ENCODE measurements at places on chromosomes 4 and X.

DNA sequence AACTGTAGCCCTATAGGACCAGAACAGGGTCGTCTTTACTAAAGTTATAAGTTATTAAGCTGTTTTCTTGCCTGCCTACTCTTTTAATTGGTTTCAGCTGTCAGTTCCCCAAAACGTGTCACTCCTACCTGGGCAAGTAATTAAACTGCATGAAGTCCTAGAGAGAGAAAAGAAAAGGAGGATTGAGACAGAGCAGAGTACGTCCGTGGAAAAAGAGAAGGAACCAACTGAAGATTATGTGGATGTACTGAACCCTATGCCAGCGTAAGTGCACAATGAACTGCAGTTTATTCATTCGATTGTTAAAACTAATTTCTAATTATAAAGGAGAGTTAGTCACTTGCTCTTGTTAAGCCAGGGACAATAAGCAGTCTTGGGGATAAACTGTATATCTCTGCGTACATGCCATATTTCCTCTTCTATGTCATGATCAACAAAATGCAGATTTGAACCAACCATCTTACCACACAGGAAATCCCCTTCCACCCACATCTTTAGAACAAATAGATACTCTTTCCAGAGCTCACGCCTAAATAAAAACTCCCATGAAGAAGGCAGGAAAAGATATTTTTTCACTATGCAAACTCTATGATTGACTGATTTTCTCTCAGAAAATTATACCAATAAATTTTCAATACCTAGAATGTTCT, 22.8 kb downstream of the STAP1 start:
- no peak for DNase-seq

DNA sequence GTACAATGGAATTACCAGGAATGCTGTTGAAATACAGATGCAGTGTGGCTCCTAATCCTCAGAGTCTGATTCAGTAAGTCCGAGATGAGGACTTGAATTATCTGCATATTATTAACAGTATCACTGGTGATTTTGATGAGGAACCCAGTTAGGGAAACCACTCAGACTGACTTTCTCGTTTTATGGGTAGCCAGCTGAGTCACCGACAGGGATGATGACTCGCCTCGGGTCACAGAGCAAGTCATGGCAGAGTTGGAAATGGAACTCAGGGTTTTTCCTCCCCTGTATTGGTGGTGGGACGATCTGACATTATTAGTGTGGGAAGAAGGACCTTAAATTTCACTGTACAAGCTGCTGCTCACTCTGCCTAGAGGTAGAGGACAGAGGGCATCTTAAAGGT, 51.3 kb downstream of the RTL9 start:
- no peak for DNase-seq

- DNase-seq = no peak
These were observed 157.8 kb downstream of the AFF2 start for GRCh38 chrX:148658115-148658730.

DNA sequence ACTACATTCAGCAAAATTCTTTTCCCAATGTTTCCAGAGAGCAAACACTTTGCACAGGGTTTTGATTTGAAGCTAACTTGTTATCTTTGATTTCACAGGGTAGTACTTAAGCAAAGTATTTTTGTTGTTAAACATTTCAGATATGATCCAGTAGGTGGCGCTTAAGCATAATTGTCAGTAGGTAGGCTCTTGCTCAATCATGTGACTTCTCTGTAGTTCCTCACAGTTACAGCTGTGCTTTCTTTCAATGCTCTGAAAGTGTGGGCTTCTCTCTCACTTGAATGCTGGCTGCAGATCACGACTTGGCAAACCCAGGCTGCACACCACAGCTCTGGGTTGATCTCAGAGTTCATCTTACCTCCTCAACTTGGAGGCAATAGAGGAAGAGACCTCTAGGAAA, 1016.5 kb downstream of the SH3BGRL start:
- no peak for DNase-seq

DNA sequence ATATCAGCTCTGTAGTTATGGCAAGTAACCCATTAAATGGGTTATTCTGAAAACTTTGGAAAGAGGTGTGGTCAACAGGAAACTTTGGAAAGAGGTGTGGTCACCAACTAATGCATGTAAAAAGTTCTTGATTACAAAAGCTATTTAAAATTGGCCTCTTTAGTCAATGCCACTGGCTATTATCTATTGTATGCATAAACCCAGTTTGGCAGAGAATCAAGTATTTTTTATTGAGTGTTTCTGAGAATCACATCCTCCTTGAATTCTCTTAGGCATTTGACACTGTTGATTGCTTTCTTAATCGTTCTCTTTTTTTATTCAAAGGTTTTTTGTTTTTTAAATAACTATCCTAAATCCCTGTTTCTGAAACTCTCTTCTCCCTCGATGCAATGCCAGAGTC, 7.5 kb downstream of the P2RY4 start:
- no peak for DNase-seq

DNA sequence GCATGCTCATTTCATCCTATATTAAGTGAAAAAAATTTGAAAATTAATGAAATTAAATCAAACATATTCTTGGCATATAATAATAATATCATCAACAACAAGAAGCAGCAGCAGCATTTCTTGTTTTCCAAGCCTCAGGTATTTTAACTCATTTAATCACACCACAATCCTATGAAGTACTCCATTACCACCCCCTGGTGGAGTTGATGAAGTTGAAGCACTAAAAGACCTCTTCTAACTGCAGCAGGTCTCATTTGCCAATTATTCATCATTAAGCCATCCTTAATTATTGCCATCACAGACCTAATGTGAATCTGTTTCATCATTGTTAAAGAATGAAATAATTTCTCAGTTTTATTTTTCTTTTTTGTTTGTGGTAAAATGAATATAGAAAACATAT, 801.4 kb upstream of the GRID2 start:
- no peak for DNase-seq

DNA sequence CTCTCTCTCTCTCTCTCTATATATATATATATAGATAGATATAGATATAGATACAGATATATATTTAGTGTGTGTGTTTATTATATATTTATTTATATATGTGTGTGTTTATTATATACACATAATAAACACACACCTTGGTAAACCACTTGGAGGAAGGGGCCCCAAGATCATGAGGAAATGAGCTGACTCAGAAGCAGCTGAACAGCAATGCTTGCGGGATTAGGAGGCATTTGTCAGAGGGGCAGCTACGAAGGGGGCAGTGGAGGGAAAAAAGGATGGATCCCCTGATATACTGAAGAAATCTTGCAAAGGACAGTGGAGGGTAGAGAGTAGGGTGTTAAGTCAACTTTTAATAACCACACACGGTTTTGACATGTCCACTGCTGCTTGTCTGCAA, 120.0 kb upstream of the SORBS2 start:
- no peak for DNase-seq

GRCh38 chr4:86092684-86093083, 267.2 kb downstream of the MAPK10 start:
- DNase-seq = no peak

DNA sequence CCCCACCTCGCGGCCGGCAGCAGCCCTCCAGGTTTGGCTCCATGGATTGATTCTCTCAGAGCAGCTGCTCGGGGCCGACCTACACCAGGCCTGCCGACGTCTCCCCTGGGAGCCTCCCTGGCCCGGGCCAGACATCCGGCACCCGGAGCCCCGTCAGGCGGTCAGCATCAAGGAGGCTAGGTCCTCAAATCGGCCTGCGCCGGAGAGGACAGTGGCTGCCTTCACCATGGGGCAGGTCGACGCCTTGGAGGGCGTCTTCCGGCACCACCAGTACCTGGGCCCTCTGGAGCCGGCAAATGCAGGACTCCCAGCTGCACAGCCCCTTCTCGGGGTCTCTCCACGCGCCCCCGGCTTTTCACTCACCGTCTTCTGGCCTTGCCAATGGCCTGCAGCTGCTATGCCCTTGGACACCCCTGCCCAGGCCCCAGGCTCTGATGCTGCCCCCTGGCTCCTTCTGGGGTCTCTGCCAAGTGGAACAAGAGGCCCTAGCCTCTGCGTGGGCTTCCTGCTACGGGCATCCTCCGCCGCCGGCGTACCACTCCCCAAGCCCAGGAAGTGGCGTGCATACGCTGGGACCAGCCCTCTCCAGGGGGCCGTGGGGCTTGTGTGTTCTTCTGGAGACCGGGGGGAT, 341.8 kb downstream of the MAGEB5 start:
- DNase-seq = peak; percentile 50

DNA sequence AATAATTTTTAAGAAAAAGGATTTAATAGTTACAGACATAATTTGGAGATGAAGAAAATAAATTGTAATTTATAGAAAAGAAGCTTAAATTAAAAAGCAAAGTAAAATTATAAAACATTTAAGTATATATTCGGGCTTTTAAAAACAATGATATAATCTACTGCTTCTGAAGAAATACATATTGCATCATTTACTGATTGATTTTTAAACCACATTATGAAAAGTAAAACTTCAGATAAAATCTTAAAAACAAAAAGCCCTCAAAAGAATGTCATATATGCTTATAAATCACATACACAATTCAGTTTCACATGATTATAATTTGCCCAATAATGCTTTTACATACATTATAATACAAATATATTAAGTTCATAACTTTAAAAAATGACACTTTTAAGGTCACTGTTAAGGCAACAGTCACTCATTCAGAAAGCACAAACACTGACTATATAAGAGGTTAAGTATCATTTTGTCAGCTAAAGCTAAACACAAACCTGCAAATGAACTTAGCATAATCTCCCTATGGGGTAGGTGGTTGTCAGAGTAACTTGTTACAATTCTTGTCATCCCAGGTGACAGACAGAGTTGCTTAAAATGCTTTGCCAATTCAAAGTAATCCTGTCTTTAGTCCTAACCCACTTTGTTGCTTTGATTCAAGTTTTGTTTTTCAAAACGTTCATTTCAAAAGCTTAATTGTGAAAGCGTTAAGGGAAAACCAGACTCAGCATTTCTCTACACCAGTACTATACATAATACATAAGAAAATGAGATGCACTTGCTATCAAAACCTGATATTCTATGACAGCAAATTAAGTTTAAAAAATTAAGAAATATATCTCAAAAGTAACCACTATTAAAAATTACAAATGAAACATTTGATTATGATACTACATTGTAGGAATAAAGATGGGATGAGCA, 90.6 kb upstream of the MAB21L2 start:
- no peak for DNase-seq

DNA sequence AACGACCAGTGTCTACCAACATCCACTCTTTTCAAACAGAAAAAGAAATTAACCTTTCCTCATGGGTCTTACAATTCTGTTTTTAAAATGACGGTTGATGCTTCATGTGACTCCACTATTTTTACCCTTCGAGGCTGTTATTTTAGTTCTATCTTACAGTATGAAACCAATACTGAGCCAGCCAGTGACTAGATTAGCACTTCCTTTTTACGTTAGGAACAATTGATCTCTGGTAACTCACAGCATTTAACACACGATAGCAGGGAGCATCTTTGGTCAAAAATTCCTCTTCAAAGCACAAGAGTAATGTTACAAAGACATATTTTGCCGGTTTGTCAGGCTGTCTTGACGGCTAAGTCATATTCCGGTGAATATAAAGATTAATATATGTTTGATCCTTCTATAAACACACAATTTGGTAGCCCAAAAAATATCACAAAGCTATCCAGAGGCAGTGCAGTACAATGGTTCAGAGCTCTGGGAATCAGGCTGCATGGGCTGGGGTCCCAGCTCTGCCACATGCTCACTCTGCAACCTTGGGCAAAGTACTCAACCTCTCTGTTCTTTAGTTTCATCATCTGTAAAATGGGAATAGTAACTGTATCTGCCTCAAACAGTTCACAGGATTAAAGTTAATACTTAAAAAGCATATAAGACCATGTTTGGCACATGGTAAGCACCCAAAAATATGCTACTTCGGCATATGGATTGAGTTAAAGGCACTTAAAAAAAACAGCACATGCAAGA, 62.9 kb upstream of the TXK start:
- DNase-seq = no peak

- no peak for DNase-seq
These were observed 2.2 kb downstream of the LRPAP1 start for GRCh38 chr4:3530051-3530450.

DNA sequence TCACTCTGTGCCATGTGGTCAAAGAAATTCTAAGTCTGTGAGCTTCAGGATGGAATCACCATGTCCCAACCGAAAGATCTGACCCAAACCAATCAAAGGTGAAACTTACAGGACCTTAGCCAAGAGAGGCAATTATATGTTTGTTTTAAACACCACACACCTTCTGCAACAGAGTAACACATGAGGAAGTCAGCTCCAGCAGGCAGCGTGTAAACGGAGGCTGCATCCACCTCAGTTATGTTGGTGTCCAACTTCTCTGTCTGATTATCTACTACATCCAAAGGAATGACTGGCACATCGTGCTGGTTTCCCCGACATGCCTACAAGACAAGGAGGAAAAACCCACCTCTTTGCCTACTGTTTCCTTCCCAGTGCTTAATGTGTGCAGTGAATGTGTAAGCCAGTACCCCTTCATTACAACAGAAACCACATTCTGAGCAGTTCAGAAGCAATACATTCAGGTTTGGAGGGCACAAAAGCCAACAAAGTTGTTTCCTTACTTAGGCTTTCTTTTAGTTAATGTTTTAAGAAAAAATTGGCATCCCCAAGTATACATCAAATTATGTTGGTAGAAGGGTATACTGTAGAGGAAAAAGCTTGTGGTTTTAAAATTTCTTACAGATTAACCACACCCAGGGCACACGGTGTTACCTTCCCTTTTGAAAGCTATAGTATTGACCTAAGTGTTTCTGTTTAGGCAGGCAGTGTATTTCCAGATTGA, 12.4 kb downstream of the CASP6 start:
- DNase-seq = no peak

GRCh38 chr4:53307819-53308780, 57.8 kb downstream of the SCFD2 start:
- no peak for DNase-seq

DNA sequence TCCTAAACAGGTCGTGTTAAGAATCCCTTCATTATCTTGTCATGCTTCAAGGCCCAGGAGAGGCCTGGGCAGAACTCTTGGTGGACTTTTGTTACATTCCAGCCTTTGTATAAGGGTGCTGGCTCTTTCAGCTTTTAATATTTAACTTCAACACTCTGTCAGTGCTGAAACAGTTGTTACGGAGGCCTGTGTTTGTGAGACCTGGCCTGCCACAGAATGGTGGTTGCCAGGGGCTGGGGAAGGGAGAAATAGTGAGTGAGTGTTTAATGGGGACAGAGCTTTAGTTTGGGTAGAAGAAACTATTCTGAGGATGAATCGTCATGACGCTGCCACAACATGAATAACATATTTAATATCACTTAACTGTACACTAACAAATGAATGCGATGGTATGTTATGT, 1027.6 kb upstream of the PRKX start:
- DNase-seq = no peak

DNA sequence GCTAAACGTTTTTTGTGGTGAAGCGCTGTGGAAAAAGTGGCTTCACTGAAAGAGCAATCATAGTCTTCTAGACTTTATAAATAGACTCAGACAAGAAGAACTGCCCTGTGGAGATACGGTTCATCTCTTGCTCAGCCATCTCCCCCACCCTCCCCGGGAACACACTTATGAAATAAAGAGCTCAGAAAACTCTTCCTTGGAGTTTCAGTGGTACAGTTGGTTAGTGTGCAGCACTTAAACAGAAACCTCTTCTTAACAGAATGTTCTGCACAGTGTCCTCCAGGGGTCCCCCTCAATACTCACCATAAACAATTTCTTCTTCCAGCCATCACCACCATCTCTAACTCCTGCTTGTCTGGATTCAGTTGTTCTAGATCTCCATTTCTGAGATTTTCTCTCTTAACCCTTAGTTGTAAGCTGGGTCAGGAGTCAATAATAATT, 313.0 kb downstream of the ARHGAP10 start:
- no peak for DNase-seq
